ENCODE measurements at places on chromosomes 6 and 20.
A peak's percentile ranks its signal among the peaks of the same experiment; 100 is the strongest.

- no peak for DNase-seq
Observed at GRCh38 chr6:13446381-13446780, 41.0 kb downstream of the GFOD1 start.

- DNase-seq: no peak
Observed at GRCh38 chr6:110410511-110410910, 4.9 kb downstream of the DDO start.

DNA sequence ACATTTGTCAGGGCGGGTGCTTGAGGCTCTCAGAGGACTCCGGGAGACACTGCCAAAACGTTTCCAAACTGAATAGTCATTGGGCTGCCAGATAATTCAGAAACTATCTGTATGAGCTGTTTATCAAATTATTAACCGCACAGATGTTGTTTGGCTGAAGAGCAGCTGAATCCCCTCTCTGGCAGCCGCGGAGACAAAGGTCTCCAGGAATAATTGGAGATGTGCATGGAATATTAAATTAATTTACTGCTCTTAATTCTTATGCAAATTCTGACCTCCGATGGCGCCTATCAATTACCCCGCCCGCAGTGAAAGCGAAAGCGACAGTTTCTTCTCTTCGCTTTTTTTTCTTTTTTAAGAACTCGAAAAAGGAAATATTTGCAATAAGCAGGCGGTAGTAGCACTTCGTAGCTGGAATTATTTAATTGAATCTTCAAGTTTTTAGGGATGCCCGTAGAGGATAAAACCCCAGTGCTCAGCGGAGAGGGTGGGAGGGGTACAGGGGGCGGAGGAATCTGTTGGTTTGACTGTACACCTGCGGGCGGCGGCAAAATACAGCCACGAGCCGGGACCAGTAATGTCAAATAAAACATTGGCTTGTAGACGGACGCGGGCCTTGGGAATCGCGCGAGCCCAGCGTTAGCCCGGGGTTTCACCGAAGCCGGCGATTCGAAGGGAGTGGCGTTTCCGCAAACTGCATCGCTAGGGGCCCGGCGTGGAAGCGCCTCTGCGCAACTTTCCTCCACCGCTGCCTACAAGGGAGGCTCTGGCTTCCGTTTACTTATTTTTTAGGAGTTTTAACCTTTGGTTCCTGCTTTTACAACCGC is 6.2 kb downstream of the LINC00237 start:
- peak; percentile 32 for DNase-seq

DNA sequence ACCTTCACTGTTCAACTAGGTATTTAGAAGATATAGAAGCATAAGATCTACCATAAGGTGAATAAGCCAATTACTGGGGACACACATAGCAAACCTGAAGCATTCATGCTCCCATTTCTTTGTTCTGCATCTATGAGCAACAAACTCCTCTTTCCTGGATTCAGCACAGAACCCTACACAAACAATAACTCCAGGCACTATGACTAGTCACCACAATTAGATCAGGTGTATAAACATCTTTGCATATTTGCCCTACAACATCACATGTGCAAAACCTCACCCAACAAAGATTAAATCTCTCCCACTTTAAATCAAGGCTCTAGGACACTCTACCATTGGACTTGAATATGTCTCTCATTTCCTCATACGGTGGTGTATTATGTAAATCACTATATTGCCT is 652.3 kb downstream of the EPHA7 start:
- DNase-seq: no peak

DNA sequence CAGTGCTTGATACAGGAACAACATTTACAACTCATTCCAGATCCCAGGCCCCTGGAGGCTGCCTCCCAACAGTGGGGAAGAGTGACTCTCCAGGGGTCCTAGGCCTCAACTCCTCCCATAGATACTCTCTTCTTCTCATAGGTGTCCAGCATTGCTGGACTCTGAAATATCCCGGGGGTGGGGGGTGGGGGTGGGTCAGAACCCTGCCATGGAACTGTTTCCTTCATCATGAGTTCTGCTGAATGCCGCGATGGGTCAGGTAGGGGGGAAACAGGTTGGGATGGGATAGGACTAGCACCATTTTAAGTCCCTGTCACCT is 4.2 kb downstream of the PIM1 start:
- DNase-seq: no peak

DNA sequence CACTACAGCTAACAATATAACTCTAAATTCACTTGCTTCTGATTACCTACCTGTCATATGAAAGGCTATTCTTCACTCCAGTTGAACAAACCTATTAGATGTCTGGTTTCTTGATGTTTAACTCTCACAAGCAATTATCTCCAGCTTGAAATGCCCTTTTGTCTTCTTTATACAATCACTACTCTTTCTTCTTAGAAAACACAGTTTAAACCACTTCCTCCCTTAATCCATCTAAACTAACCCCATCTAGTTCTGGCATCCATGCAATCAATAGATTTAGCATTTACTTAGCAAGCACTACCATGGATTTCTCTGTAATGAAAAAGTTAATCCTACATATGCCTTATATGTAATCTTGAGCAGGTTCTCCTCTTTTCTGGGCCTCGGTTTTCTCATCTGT is 127.3 kb downstream of the ATXN1 start:
- no peak for DNase-seq

DNA sequence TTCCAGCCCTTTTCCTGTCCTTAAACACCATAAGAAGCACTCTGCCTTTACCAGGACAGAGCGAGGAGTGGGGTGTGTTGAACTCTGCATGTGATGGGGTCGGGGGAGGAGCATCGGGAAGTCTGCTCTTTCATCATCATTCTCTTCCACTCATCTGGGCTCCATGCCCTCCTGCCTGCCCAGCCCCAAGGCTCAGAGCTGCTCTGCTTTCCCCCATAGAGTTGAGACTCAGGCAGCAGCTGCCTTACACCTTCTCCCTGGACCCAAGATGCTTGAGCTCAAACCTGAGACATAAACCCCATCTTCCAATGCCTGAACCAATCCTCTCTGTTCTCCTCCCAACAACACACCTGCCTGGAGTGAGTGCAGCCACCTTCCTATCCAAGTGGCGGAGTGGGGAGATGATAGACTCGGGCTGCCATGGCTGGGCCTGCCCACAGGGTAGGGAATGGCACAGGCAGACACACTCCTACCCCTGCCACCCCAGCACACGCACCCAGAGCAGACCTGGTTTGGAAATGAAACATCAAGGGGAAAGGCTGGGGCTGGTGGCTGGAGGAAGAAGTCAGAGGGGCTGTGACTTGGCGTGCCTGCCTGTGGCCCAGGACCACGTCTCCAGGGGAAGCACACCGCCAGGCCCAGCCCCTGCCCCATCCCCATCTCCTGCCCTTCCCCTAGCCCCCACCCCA is 28.4 kb downstream of the TFEB start:
- peak; percentile 39 for DNase-seq

GRCh38 chr20:44211177-44212039 is 837 bp upstream of the OSER1 start:
- DNase-seq: no peak

- no peak for DNase-seq
Observed at GRCh38 chr6:18078866-18079265, 43.6 kb downstream of the NHLRC1 start.

DNA sequence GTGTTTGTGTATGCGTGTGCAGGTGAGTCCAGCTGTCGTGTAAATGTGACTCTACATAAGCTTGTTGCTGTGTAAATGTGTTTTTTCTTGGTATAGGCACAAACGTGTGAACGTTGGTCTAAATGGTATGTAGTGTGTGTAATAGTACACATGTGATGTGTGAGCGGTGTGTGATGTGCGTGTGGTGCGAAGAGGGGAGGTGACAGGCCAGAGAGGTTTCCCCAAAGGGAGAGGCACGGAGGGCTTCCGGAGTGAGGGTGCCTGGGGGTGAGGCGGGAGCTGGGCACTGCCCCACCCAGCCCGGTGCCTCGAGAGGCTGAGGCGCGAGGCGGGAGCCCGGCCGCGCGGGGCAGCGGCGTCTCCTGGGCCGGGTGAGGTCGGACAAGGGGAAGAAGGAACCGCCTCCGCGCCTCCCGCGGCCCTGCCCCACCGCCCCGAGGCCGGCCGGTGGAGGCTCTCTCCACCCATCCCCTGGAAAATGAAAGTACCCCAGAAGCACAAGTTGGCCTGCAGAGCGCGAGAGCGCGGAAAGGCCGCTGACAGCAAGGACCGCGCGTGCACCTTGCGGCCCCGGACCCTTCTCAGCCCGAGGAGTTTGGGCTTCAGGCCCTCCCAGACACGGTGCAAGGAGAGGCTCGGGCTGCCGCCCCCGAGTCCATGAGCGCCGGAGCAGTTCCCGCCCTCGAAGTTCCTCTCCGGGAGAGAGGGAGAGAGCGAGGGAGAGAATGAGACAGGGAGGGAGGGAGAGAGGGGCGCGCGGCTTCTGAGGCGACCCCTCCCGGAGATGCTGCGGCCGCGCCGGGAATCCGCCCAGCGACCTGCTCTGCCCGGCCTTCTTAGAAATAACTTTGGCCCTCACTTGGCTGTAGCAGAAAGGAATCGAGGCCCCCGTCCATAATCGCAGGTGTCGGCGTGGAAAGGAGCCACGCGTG is 43.2 kb upstream of the OSTM1 start:
- DNase-seq: peak; percentile 35

- no peak for DNase-seq
Observed at GRCh38 chr6:146355521-146356100, 188.0 kb upstream of the RAB32 start.

DNA sequence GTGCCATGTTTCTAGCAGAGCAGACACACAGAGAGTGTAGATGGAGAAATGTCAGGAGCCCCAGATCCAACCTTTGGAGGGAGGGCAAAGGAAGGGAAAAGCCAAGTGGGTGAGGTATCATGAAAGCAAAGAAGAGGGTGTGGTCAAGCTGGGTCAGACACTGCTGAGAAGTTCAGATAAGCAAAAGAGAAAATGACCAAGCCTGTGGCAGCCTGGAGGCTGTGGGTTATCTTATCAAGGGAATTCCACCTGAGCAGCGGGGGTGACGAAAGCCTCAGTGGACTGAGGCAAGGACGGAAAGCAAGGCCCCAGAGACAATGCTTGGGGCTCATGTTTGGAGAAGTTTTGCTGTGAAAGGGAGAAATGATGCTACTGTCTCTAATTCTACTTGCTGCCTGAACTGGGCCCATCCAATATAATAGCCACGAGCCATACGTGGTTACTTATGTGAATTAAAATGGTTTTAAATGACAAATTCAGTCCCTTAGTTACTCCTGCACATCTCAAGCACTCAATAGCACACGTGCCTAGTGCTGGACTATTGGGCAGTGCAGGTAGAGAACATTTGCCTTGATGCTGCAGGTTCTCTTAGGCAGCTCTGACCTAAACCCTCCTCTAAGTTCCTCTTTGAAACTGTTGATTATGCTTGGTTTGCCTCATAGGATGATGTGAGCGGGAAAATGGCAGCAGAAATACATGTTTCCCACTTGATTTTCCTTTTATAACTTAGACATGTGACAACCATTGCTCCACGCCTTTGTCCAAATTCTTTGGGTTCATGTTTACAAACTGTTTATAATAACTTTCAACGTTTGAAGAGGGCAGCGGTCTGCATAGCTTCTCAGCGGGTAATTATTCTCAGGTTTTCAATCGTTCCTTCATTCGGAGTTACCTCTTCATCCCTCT is 63.7 kb downstream of the SLC22A23 start:
- no peak for DNase-seq

DNA sequence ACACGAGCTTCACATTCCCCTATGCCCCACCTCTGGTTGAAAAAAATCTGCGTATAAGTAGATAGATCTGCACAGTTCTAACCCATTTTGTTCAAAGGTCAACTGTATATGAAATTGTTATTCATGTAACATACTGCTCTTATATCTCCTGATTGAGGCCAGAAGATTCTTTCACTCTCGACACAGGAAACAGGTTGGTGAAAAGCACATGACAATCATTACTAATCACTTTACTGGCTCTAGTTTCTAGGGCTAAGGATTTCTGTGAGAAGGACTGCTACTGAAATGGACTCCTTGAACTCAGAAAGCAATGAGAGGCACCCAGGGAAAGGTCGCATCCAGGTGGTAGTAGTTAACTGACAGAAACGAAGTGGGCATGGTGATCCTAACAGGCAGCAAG is 21.7 kb downstream of the PDSS2 start:
- DNase-seq: no peak

DNA sequence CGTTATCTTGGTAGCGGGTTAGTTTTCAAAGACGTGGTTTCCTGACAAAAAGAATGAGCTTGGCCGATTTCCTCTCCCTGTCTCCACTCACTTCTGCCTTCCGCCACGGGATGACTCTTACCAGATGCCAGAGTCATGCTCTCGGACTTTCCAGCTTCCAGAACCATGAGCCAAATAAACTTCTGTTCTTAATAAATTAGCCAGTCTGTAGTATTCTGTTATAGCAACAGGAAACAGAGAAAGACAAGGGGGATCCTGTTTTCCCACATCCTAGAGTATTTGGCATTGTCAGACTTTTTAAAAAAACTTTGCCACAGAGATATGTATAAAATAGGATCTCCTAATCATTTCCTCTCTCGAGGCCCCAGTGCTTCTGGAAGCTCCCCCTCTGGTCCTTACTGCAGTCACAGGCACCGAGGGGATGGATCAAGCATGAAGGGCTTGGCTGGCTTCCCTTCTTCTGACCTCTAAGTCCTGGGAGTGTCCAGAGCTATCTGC is 84.9 kb upstream of the NAA20 start:
- DNase-seq: no peak

GRCh38 chr20:33990075-33990474 is 3.6 kb upstream of the RALY start:
- DNase-seq: no peak

- no peak for DNase-seq
Observed at GRCh38 chr20:51159303-51159702, 136.4 kb upstream of the KCNG1 start.

DNA sequence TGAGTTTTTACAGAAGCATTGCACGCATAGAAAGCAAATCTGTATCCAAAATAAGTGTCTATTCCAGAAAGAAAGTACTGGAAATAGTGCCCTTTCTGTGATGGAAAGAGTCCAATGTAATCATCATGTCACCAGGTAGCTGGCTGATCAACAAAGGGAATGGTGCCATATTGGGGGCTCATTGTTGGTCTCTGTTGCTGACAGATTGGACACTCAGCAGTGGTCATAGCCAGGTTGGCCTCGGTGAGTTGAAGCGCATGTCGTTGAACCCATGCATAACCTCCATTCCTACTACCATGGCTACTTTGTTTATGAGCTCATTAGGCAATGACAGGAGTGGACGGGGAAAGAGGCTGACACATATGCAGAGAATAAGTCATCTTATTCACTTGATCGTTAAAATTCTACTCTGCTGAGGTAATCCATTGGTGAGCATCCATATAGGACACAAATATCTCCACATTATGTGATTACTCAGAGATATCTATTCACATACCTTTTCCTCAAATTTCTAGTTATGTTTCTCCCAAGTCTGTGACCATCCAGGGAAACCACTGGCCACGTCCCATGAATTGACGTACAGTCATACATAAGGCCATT is 560.5 kb downstream of the HAO1 start:
- DNase-seq: no peak

GRCh38 chr6:143699430-143699825 is 21.7 kb downstream of the PHACTR2 start:
- no peak for DNase-seq

DNA sequence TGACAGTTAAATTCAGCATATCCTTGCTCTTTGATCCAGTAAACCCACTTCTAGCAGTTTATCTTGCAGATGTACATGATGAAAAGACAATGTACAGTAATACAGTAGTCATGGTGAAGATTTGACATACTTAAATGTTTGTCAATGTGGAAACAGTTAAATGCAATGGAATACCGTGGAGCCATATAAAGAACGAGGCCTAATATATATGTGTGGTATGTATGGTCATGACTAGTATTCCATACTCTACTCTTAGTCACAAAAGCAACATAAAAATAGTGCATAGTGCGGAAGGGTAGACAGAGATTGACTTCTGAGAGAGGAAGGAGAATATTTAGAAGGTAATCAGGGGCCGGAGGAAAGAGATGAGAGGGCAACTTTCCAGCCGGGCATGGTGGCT is 70.7 kb upstream of the ARMC2 start:
- no peak for DNase-seq

All from stimulated activated naive B cell treated with anti-CD40 and anti-IgM and Interleukin-4, amounts not matched to agents 10 μg/mL and 1 μg/mL and 100 μg/mL, for 72 hours (primary cell).